ENCODE measurements at places on chromosomes 2 and 18.

DNA sequence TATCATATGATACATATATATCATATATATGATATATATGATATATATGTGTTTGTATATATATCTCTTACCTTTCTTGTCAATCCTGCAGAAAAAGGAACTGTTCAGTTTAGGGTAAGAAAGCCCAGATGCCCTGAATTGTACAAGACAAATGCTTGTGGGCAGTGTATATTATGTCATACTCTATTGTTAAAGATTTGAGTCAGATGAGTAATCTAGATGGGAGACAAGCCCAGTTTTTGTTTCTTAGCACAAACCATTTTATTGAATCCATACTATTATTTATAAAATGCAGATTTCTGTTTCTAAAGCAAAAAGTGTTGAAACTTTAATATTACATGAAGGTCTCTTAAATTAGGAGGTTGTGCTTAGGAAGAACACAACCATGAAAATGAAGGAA is 90.6 kb downstream of the VRK2 start:
- DNase-seq, result no peak

- no peak for DNase-seq
These were observed 19.6 kb downstream of the CHN1 start for GRCh38 chr2:174985614-174986013.

DNA sequence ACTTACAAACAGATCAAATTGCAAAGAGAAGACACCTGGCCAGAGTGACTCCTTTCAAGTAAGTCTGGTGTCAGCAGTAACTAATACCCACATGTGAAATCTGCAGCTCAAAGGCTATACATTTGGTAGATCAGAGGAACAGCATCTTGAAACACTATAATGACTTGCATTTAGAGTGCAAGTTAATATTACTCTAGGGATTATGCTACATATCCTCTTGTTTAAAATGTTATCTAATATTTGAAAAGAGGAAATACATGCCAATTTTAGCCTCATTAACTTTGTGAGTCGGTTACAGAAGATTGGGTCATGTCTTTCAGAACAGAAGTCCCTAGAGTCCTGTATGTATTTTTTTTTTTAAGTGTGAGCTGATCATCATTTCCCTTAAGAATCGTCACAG is 15.2 kb downstream of the LANCL1 start:
- no peak for DNase-seq

DNA sequence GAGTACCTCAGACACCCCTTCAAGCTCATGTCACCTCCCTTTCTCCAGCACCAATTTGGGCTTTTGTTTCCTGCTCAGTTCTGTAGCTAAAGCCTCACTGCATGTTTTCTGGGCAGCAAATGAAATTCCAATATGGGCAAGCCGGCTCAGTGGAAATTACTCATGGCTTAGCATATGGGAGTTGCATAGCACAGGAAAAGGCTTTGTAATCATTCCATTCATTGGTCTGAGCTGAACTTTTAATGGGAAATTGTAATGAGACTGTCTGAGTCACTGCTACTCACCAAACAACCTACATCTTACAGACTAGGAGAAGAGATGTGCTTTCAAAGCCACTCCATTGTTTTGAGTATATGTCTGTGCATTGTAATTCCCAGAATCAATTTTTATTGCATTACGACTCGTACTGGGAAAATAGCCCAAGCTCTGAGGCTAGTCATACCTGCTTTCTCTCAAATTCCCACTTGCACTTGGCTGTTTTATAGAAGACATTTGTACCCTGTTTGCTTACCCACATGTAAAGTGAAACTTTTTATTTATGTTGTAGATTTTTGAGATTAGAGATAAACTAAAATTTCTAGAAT is 139.5 kb upstream of the LRATD1 start:
- DNase-seq, result no peak

DNA sequence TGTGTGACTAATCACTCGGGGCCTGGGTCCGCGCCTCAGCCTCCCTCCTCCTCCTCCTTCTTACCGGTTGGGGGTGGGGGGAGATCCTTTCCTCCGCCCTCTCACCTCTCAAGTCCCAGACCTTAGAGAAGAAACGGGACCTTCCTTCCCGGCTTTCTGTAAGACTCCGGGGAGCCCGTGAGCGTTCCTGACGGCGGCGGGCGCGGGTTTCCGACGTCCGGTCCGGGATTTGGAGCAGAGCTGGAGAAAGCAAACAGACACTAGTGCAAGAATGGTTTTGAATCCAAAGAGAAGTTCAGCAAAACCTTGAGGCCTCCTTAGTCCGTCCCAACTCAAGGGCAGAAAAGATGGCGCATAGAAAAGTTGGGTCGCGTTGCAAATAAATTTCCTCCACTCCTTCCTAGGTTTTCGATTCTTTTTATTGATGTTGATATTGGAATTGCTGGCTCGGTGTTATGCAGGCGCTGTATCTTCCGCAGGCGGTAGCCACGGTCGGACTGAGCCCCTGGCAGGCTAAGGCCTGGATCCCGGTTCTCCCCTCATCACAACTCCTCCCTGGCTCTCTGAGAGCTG is 2.0 kb downstream of the DLX1 start:
- no peak for DNase-seq

DNA sequence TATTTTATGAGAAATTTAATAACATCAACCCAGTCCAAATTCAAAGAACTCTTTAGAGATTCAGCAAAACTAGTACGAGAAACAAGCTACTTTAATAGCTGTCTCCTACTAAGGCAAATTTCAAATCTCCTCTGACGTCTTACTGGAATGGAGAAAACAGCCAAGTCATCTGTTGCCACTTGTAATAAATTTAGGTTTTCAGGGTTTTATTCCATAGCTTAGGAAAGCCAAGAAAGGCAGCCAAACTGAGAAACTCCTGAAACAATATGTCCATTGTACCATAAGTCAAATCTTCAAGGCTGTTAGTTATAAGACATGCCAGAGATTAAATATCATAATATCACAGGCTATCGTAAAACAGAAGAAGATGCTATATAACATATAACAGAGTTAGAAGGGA is 524.6 kb upstream of the SETBP1 start:
- no peak for DNase-seq

GRCh38 chr2:79670198-79670597 is 157.3 kb downstream of the CTNNA2 start:
- DNase-seq, result no peak

DNA sequence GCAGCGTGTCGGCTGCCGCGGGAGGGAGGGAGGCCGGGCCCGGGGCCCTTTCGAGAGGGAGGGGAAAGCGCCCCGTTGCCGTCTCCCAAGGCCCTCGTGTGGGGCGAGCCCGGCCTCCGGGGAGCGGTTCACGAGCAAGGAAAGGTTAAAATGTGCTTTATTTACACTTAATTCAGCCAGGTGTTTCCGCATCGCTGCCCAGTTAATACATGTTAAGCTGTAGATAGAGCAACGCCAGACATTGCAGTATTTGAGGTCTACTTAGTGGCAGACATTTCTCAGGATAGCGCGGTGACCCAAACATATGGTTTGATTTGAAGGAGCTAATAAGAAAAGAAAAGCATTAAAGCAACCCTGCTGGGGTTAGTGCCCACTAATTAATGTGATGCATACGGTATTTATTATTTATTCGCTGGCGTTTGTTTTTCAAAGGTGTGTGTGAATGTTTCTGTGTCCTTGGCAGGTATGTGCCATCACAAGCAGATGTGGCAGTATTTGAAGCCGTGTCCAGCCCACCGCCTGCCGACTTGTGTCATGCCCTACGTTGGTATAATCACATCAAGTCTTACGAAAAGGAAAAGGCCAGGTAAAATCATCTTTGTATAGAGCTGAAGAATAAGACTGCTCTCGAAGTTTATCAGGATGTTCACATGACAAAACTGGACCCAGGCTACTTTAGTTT is 571 bp downstream of the EEF1B2 start:
- no peak for DNase-seq

DNA sequence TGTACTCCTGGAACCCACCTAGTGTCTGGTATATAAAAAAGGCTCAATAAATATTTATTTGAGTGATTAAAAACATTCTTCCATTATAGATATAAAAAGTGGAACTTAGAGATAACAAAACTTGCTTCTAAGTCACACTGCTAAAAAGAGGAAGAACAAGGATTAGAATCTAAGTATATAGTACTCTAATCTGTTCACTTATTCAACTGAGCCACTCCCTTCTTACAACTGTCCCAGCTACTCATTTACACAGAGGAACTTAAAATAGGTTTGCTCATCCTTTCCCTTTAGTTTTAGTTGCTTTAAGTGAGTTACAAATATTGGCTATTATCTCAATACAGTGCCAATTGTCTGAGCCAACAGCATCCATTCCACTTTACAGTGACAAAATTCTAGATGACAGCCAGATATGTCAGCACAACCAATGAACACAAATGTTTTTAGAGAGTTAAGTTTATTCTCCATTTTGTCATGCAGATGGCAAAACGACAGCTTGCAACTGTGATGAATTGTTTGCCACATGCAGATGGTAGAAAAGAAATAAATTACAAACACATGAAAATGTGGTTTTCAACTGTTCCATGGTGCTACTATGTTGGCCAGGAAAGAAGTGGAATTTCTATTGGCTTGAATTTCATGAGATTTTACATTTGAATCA is 280.7 kb upstream of the ZC3H15 start:
- DNase-seq, result no peak

- DNase-seq, result no peak
These were observed 106.4 kb upstream of the SMIM21 start for GRCh38 chr18:75533950-75534349.

GRCh38 chr2:241050624-241051577 is 51.2 kb downstream of the MTERF4 start:
- no peak for DNase-seq

Measured in stimulated activated naive CD4-positive, alpha-beta T cell treated with Interleukin-2 at 50 U/mL for 16 hours (primary cell).